ENCODE measurements at places on chromosomes 1 and 21.

GRCh38 chr1:180893614-180894013 lies 19.1 kb upstream of the KIAA1614 start:
- DNase-seq, result no peak

DNA sequence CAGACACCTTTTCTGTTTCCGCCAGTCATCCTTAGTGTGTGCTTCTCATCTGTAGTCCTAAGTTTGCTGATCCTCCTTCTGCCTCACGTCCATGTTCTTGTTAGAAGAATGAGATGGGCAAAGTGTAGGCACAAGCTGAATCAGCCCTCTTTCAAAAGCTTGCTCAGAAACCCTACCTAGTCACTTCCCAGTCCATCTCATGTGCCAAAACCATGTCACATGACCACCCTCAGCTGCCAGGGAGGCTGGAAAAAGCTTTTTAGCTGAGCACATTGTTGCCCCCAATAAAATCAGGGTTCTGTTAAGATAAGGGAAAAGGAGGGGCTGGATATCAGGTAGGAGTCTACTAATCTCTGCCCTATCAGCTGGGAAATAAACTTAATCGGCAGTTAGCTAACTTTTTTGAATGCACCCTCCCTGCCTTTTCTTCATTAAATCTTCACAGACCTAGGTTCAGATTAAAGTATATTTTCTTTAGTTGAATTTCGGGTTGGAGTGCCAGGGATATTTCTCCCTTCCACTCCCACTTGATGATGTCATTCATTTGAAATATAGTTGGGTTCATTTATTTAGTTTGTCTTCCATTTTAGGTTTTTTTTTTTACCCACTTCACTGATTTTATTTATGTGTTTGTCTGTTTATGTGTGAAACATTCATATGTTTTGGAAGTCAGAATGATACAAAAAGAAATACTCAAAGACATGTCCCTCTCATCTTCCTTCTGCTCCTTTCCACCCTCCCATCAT lies 129.2 kb downstream of the ROR1 start:
- no peak for DNase-seq

DNA sequence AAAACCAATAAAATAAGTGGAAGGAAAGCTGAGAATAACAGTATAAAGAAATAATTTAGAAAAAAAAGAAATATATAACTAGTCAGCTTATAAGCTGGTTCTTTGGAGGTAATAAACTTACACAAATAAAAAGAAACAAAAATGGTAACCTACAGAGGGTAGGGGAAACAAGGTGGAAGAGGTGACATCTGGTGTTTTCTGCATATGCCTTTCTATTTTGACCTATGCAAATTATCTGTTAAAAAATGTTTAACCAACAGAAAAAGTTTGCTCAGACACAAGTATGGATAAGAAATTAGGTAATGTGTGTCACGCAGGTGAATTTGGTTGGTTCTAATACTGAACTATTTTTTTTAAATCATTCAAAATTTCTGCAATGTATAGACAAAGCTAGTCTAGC lies 53.6 kb upstream of the DMRTA2 start:
- no peak for DNase-seq

GRCh38 chr1:193183019-193183627 lies 3.3 kb downstream of the B3GALT2 start:
- peak; percentile 76 for DNase-seq

DNA sequence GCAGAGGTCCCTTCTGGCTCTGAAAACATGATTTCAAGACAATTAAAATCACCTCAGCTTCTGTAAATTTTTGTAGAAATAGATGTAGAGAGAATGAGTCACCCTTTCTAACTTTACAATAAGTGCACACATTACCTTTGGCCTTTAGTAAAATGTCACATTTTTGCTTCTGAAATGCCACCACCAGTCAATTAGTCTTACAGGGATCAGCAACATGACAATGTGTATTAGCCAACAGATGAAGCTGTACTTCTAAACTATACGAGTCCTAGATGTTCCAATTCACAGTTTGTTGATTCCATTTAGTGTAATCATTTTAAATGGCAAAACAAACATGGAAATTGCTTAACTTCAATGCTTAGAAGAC lies 23.1 kb downstream of the C21orf91 start:
- DNase-seq, result no peak

DNA sequence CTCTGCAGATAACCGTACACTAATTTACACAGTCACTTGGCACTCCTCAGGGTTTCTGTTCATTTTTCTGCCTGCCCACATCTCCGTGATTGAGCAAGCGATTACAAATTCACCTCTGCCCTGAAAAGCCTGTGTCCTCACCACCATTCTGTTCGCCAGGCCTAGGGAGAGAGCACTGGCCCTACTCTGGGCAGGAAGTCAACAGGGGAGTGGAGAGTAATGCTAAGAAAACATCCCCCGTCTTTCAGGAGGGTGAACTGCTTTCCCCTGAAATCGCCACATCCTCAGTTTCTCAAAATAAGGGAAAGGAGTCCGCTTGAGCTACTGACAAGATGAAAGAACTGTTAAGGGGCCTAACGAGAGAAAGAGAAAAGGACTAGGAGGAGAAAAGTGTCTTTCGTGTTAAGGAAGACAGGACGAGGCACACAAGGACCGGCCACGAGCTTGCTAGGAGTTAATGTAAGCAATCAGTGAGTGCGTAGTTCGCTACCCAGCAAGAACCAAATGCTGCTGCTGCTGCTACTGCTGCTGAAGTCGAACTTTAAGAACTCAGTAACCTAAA lies 632 bp downstream of the PEX19 start:
- DNase-seq, result peak; percentile 82

Measured in suppressor macrophage treated with lipopolysaccharide for 1 hour (primary cell).